Stimulated activated CD8-positive, alpha-beta memory T cell treated with anti-CD3 and anti-CD28 coated beads, Interleukin-15, amount 100 ng/mL, for 48 hours (primary cell): ENCODE measurements at places on chromosomes 2 and 18.

DNA sequence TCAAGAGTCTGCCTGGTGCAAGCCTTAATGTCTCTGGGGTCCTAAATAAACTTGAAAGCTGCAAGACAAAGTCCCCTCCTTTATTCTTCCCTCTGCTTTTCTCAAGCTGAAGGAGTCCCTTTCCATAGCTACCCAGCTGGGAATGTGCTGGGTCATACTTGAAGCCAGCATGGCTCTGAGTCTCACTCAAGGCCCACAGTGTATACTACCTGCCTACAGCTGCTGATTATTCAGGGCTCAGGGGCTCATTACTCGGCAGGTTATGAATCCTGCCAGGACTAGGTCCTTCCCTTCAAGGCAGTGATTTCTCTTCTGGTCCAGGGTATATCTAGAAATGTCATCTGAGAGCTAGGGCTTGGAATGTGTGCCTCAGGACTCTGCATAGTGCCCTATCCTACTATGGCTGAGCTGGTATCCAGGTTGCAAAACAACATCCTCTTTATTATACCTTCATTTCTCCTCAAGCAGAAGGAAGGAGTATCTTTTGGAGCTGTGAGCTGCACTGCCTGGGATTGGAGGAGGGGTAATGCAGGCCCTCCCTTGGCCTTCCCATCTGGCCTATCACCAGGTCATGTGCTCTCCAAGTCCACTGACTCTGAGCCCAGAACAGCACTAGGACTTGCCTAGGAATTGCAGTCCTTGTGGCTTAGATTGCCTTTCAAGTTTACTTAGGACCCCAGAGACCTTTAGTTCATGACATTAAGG lies 22.3 kb downstream of the IL1RN start:
- DNase-seq, result no peak

GRCh38 chr2:122639711-122640110 lies 884.3 kb downstream of the TSN start:
- DNase-seq, result no peak

DNA sequence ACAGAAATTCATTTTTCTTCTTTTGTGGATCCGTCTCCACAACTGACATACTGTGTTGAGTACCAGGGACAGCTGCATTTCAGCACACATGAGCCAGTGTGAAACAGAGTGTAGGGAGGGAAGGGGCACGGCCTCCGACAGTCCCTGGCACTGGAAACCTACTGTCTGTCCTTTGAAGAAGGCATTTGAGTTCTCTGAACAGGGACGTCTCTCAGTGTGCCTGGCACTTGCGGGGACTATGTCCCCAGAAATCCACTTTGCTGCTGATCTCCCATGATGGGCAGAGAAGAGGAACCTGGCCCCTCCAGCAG lies 48.1 kb downstream of the PLB1 start:
- no peak for DNase-seq

DNA sequence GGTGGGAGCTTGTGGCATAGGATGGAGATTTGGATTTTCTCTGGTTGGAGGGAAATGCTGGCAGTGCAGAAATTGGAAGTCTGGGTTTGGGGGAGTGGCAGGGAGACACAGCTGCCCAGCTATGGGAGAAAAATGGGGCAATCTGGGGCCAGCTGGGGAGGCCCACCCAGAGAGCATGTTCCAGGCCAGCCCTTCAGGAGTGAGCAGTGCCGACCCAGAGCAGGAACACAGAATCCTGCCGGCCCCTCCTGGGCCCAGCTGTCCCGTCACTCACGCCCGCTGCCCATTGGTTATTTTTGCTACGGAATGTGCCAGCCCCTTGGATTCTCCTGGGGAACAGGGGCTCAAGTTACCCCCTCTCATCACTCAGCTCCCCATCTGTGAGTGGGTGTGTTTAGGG lies 4.9 kb downstream of the SPEG start:
- no peak for DNase-seq

- no peak for DNase-seq
These were observed 12.6 kb upstream of the TTC32 start for GRCh38 chr2:19914266-19914975.

DNA sequence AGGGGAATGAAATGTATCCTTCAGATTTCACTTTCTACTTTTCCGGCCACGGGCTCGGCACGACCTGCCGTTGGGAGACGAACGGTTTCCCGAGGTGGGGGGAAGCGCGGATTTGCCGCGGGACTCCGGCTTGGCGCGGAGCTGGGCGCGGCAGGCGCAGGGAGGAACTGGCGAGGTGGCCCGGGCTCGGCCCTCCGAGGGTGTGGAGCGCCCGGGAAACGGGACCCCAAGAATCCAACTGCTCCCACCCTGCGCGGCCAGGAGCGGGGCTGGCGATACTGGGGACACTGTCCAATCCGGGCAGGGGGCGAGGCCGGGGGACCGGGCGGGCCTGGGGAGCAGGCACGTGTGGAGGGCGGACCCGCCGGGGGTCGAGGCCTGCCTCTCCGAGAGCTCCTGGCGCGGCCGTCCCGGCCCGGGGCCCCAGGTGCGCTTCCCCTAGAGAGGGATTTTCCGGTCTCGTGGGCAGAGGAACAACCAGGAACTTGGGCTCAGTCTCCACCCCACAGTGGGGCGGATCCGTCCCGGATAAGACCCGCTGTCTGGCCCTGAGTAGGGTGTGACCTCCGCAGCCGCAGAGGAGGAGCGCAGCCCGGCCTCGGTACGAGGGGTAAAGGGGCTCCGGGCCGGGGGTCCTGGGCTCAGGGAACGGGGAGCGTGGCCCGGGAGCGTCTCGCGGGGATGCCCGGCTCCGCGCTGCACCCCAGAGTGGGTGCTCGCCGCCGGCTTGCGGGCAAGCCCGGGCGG lies at the start of gene ANXA4:
TSS of gene ANXA4 (plus strand) at position 560 of the 747 bp plus-strand sequence. CDS start 39,432 bp downstream, outside the sequence.
- DNase-seq, result peak; percentile 58

DNA sequence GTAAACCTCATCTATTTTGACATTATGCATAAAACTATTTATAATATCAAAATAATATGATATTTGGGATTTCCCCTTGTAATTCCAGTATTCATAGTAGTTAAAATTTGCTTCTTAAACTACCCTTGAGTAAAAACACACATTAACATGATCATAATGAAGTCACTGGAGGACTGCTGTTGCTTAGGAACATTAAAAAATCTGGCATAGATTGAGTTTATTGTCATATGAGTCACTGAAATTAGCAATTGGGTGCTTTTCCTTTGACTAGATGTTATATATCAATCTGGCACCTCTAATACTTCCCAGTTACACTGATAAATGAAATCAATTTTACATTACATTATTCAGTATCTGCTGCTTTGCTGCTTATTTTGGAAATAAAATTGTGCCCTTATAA lies 57.0 kb upstream of the ZC3H15 start:
- DNase-seq, result no peak

- no peak for DNase-seq
These were observed 106.3 kb upstream of the LYPD1 start for GRCh38 chr2:132776287-132776686.

DNA sequence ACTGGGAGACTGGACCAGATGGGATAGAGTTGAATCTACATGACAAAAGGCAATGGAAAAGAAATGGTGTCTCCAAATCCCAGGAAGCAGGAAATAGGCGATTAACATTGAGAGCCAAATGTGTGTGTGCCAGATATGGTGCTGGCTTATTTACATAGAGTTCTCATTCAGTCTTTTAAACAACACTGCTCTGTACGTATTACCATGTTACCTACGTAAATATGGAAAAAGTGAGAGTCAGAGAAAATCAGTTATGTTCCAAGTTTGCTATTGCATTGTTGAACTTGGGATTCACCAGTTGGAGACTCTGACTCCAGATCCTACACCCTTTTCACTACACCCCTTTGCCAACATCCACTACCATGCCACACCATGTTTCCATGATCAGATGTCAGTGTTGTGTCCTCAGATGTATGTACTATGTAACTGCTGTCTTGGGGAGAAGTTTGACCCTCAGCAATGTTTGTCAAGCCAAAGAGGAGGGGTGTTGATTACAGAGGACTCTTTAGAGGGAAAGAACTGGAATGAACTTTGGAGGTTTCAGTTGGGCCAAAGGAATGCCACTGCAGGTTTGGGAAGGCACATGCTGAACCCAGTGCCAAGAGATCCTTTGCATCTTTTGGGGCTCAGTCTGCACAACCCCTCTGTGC lies 19.6 kb upstream of the GREB1 start:
- DNase-seq, result no peak

DNA sequence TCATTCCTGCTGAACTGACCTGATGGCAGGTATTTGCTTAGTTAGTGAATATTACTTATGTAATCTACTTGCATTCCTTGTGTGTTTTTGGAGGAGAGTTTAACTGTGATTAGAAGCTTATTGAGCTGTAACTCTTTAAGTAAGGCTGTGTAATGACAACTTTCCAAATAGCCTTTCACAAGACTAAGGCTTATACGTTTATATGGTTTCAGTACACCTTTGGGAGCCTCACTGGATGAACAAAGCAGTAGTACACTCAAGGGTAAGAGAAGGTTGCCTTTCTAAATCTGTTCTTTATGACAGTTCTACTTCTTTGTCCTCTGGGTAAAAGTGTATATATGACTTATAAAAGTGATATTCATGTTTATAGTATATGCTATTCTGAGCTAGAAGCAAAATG lies 4.3 kb downstream of the ITPRID2 start:
- no peak for DNase-seq

GRCh38 chr2:235325151-235325550 lies 168.7 kb upstream of the AGAP1 start:
- DNase-seq, result no peak

- DNase-seq, result no peak
These were observed 90.3 kb downstream of the RTP5 start for GRCh38 chr2:241959751-241960269.
